ENCODE measurements at places on chromosomes 12 and 14. TPM values are rescaled to one million over a fixed set of nuclear protein-coding genes. Genes with fewer than 3 reads are reported as not detected.

GRCh38 chr12:109830718-109831117 lies 2.5 kb downstream of the TRPV4 start:
- no peak overlapping the region for H3K4me3 ChIP-seq
- no peaks in the 10 kb centered on the region for H3K36me3 ChIP-seq
- H3K27me3 ChIP-seq, result peaks cover 7% of the 10 kb centered on the region
- H3K4me1 ChIP-seq, result no peaks in the 10 kb centered on the region
- no peak overlapping the region for H3K27ac ChIP-seq
- DNase-seq, result no peak

DNA sequence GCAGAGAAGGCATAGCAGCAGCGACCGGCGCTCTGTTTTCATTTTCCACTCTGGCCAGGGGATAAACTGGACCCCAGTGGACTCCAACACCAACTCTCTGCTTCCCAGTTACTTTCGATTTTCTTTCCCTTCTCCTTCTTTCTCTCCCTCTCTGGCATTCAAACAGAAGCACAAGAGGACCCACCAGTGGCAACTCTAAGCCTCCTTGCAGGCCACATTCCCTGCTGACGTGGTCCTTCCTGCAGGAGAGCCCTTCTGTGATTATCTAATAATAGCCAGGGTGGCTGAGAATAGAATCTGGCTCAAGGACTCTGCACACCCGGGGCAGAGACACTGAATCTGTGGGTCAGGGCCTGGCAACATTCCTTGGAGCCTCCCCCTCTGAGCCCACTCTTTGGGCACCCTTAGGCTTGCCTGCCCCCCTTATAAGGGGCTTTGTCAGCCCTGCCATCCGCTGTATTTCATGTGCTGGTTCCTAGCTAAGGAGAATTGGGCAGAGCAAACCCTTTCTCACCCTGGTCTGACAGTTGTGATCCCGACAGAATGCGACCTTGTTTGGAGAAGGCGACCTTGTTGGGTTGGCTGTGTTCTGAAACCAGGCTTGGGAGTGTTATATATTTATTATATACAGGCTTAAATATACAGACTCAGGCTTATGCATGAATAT lies 8.2 kb upstream of the HOXC6 start:
- peaks cover 2% of the 10 kb centered on the region for H3K4me1 ChIP-seq
- H3K27me3 ChIP-seq, result peaks cover 6% of the 10 kb centered on the region
- no peak overlapping the region for H3K27ac ChIP-seq
- H3K4me3 ChIP-seq, result peak overlapping the region; percentile 9
- no peak for DNase-seq

DNA sequence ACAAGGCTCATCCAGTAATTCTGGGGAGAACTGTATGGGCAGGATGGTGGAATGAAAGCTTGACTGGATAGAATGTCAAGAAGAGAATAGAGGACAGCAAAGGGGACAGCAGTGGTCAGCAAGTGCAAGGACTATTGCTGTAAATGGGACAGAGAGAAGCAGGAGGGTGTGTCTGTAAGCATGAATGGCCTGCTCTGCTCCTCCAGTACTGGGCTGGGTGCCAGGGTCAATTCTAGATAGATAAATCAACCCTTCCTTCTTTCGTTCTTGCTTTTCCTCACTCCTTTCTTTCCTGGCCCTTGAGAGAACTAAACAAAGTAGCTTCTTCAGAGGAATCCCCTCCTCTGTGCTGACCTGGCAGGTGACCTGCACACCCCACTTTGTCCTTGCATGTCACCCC lies 1019.2 kb downstream of the BCL11B start:
- H3K27me3 ChIP-seq, result no peaks in the 10 kb centered on the region
- no peaks in the 10 kb centered on the region for H3K36me3 ChIP-seq
- H3K4me3 ChIP-seq, result no peak overlapping the region
- no peaks in the 10 kb centered on the region for H3K4me1 ChIP-seq

DNA sequence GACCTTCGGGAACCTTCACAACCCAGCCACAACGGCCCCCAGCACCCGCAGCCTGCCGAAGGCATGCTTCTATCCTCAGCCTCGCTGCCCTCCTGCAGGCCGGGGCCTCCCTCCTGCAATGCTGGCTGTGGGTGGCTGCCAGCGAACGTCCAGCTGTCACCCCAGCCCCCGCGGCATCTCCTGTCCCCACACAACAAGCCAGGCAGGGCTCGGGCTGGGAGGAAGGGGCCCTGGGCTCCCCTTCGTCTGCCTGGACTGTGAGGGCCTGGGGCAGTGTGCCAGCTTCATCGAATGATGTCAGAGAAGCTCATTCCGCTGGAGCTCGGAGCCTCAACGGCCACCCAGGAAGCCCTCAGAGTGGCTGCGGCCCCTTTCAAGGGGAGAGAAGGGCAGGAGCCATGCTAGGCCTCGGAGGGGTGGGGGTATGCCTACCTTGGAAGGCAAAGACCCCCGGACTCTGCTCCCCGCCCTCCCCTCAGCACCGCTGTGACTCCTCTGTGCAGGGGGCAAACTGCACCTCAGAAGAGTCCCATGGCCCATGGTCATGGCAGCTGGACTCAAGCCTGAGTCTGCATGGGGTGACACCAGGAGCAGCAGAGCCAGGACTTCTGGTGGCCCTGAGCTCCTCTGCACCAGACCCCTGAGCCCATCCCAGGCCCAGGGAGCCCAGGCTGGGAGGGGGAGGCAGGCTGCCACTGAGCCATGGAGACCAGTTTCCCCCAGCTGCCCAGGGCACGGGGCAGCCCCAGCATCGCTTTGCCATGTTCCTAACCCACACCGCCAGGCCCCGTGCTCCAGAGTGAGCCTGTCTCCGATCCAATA lies 24.7 kb upstream of the C14orf180 start:
- H3K36me3 ChIP-seq, result no peaks in the 10 kb centered on the region
- no peak overlapping the region for H3K4me3 ChIP-seq
- no peak for DNase-seq
- no peaks in the 10 kb centered on the region for H3K4me1 ChIP-seq
- H3K27me3 ChIP-seq, result no peaks in the 10 kb centered on the region

The BTBD6 gene
- 35.4 TPM for polyA plus RNA-seq

The DBX2 gene
- 0.01 TPM for polyA plus RNA-seq

- no peak overlapping the region for H3K4me3 ChIP-seq
- H3K27me3 ChIP-seq, result no peaks in the 10 kb centered on the region
- H3K36me3 ChIP-seq, result no peaks in the 10 kb centered on the region
- H3K27ac ChIP-seq, result no peak overlapping the region
- DNase-seq, result no peak
These were observed 203.3 kb upstream of the KRR1 start for GRCh38 chr12:75714462-75715322.

GRCh38 chr12:130031571-130032189 lies 127.9 kb upstream of the TMEM132D start:
- H3K27ac ChIP-seq, result no peak overlapping the region
- peak; percentile 56 for DNase-seq
- H3K4me3 ChIP-seq, result no peak overlapping the region
- no peaks in the 10 kb centered on the region for H3K36me3 ChIP-seq

DNA sequence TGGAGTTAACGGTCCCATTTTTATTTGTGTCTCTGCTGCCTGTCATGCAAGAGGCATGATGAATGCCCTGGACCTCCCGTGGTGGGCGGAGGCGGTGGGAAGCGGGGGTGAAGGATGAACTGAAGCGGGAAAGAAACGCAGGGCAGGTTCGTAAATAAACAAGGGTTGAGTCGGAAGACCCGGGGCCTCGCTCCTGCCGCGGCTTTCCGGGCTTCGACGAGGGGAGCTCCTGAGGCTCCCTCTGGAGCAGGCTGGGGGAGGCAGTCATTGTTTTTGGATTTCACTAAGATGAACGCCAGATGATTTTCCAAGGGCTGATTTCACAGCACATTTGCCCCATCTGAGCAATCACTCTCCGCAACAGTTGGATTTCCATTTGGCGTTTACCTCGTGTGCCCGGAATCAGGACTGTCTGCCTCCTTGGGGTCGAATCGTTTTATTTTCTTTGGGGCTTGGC lies 130.2 kb downstream of the SLC38A6 start:
- no peaks in the 10 kb centered on the region for H3K4me1 ChIP-seq
- no peak overlapping the region for H3K4me3 ChIP-seq
- H3K27ac ChIP-seq, result no peak overlapping the region
- DNase-seq, result no peak

The TAS2R8 gene
- polyA plus RNA-seq, result not detected

The LRP1-AS gene
- polyA plus RNA-seq, result 0.15 TPM

- H3K27me3 ChIP-seq, result no peaks in the 10 kb centered on the region
- no peak for DNase-seq
- no peak overlapping the region for H3K27ac ChIP-seq
- H3K4me3 ChIP-seq, result no peak overlapping the region
These were observed 16.1 kb downstream of the TECPR2 start for GRCh38 chr14:102378830-102379229.

- H3K4me1 ChIP-seq, result no peaks in the 10 kb centered on the region
- no peak overlapping the region for H3K4me3 ChIP-seq
- no peaks in the 10 kb centered on the region for H3K27me3 ChIP-seq
- H3K27ac ChIP-seq, result no peak overlapping the region
- no peaks in the 10 kb centered on the region for H3K36me3 ChIP-seq
These were observed 229.9 kb downstream of the SNAPC1 start for GRCh38 chr14:61992139-61992538.

The GZMB gene
- polyA plus RNA-seq, result 1.6 TPM

GRCh38 chr14:67645414-67645813 lies 25.7 kb downstream of the ARG2 start:
- no peaks in the 10 kb centered on the region for H3K27me3 ChIP-seq
- DNase-seq, result no peak
- H3K36me3 ChIP-seq, result peaks cover 20% of the 10 kb centered on the region
- H3K27ac ChIP-seq, result no peak overlapping the region

- no peaks in the 10 kb centered on the region for H3K4me1 ChIP-seq
- DNase-seq, result no peak
- no peak overlapping the region for H3K4me3 ChIP-seq
- peaks cover 15% of the 10 kb centered on the region for H3K27me3 ChIP-seq
These were observed 40.4 kb upstream of the GZMB start for GRCh38 chr14:24674204-24674970.

DNA sequence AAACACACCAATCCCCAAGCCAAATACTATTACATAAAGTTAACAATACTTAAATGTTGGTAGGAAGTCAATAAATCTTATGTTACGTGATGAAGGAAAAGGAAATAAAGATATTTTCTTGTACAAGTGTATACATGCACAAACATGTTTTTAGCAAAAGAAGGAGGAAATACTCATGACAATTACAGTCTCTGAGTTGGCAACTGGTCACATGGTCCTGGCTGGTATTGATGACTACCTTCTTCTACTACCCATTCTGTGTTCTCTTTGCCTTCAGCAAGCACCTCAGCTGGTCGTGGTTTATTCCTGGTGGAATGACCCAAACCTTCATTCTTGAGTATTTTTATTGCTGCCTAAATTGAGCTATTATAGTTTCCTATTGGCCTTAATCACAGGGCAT lies 84.8 kb downstream of the PLBD1 start:
- H3K27ac ChIP-seq, result no peak overlapping the region
- H3K36me3 ChIP-seq, result peaks cover 38% of the 10 kb centered on the region
- no peaks in the 10 kb centered on the region for H3K4me1 ChIP-seq
- no peak overlapping the region for H3K4me3 ChIP-seq
- DNase-seq, result no peak

GRCh38 chr12:63400718-63401117 lies 249.7 kb upstream of the AVPR1A start:
- no peak overlapping the region for H3K4me3 ChIP-seq
- no peaks in the 10 kb centered on the region for H3K4me1 ChIP-seq
- H3K36me3 ChIP-seq, result no peaks in the 10 kb centered on the region
- H3K27ac ChIP-seq, result no peak overlapping the region

DNA sequence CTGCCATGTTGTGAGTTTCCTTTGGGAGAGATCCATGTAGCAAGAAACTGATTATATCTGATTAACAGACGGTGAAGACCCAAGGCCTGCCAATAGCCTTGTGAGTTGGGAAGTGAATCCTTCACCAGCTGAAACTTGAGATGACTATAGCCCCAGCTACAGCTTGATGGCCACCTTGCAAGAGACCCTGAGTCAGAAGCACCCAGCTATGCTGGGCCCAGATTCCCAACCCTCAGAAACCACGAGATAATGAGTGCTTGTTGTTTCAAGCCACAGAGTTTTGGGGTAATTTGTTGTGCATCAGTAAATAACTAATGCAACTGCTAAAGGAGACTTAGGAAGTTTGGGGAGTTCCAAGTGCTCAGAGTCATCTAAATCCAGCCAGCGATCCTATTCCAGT lies 80.3 kb downstream of the AVPR1A start:
- no peaks in the 10 kb centered on the region for H3K4me1 ChIP-seq
- no peak overlapping the region for H3K27ac ChIP-seq
- no peak for DNase-seq
- no peak overlapping the region for H3K4me3 ChIP-seq
- no peaks in the 10 kb centered on the region for H3K27me3 ChIP-seq
